AG10803 (cell line): ENCODE measurements at places on chromosomes 5 and 9.
A peak's percentile ranks its signal among the peaks of the same experiment; 100 is the strongest.

DNA sequence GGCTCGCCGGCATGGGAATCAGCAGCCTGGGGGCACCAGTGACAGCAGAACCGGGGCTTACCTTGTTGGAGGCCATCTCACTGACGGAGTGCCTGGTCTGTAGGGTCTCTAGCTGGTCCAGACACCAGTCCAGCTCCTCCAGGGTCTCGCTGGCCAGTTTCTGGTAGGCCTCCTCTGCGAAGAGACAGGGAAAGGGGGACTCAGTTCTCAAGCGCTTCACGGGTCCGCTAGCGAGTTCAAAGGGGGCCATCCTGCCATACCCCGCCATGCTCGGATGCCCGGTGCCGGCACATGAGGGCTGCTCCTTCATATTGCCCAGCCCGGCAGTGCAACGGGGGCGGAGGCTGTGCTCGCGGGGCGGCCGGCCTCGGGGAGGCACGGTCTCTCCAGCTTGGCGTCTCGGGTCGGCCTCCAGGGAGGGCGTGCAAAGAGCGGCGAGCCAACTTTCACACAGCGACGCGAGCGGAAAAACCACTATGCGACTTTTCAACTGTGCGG is 456.0 kb downstream of the RAB3C start:
- DNase-seq = no peak

- peak; percentile 97 for DNase-seq
These were observed 56.9 kb downstream of the NPR3 start for GRCh38 chr5:32767948-32768467.

- peak; percentile 65 for DNase-seq
These were observed 243.9 kb upstream of the KLF4 start for GRCh38 chr9:107733523-107733894.

DNA sequence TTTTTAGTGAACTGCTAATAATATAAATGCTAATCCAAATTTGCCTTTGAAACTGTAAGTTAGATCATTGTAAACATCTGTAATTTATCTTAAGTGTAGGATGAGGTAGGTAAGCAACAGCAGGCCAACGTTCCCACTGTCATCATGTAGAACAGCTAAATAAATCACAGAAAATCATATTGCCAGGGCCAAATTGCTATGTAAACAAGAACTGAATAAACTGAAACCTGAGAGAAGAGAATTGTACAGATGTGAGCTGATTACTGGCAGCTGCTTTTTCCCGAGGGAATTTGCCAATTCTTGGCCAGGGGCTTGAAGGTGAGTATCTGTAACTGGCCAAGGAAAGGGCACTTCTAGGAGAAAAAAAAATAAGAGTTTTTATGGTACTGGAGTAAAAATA is 97.6 kb downstream of the CDH10 start:
- no peak for DNase-seq

DNA sequence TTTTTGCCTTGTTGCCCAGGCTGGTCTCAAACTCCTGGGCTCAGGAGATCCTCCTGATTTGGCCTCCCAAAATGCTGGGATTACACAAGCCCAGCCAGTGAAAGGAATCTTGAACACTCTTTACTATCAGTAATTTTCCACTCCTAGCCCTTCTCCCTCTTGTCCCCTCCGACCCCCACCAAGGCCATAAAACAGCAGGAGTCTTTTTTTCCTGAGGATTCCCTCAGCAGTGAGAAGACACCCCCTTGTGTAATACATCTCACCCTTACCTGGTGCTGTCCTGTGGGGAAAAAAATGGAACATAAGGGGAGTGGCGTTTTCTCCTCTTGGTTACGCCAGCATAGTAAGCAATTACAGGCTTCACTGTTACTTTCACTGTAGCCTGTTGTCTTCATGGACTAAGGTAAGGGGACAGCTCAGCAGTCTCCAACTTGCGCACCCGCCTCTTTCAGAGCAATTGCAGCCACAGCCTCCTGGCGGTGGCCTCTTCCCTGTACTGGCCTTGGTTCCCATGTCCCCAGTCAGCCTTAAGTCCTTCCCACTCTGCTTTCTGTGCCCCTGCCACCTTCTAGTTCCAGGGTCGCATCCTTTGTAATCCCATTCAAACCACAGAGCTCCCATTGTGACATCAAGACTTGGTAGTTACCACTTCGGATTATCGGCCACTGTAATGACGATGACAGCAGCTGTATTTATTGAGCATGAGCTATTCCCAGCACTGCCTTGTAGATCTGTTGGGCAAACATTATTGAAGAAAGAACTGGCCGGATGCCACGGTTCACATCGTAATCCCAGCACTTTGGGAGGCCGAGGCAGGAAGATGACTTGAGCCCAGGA is 10.0 kb downstream of the NAIF1 start:
- DNase-seq = no peak

- DNase-seq = no peak
These were observed 227.2 kb upstream of the KLF9 start for GRCh38 chr9:70641631-70642030.

DNA sequence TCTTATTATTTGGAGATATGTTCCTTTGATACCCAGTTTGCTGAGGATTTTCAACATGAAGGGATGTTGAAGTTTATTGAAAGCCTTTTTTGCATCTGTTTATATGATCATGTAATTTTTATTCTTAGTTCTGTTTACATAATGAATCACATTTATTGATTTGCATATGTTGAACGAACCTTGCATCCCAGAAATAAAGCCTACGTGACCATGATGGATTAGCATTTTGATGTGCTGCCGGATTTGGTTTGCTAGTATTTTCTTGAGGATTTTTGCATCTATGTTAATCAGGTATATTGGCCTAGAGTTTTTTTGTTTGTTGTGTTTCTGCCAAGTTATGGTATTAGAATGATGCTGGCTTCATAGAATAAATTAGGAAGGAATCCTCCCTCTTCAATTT is 161.4 kb upstream of the ITGA1 start:
- DNase-seq = no peak

DNA sequence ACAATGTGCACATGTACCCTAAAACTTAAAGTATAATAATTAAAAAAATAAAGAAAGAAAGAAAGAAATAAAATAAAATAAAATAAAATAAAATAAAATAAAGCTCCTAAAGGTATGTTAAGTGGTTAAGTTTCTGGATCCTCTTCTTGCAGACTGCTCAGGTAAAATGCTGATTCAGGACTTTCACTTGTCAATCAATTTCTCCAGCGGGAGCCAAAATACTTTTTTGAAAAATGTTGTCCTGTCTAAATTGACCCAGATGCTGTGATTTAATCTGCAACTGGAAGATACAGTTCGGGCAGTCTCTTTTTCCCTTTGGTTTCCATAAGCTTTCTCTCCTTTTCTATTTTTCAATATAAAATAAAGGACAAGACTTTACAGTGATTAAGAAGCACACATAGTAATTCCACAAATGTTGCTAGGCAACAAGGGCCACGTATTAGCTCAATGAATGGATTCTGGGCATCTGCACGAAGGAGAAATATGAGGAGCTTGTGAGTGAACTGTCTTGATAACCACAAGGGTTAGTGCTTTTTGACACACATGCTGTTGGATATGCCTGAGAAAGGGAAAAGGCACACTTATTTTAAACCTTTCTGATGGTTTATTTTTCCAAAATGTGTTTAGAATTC is 38.6 kb downstream of the HTR4 start:
- DNase-seq = peak; percentile 2

- DNase-seq = no peak
These were observed 32.4 kb upstream of the CEP120 start for GRCh38 chr5:123455640-123456039.

GRCh38 chr5:95760273-95761191 is 29.4 kb downstream of the RHOBTB3 start:
- peak; percentile 99 for DNase-seq

DNA sequence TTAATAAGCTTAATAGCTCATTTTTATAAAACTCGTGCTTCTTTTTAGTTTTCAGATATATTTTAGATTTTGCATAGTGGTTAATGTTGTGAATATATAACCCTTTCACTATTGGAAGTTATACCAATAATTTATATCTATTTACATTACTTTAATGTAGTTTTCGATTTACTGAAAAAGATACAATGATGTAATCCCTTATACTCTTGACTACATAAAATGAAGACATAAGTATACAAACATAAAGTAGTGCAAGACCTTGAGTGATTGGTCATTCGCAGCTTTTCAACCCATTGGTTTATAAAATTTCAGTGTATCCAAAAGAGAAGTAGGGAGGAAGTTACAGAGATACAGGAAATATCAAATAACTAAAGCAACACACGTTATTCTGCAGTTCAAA is 84.3 kb upstream of the GRHPR start:
- DNase-seq = no peak

- no peak for DNase-seq
These were observed 59.4 kb downstream of the FBN2 start for GRCh38 chr5:128478386-128479368.

DNA sequence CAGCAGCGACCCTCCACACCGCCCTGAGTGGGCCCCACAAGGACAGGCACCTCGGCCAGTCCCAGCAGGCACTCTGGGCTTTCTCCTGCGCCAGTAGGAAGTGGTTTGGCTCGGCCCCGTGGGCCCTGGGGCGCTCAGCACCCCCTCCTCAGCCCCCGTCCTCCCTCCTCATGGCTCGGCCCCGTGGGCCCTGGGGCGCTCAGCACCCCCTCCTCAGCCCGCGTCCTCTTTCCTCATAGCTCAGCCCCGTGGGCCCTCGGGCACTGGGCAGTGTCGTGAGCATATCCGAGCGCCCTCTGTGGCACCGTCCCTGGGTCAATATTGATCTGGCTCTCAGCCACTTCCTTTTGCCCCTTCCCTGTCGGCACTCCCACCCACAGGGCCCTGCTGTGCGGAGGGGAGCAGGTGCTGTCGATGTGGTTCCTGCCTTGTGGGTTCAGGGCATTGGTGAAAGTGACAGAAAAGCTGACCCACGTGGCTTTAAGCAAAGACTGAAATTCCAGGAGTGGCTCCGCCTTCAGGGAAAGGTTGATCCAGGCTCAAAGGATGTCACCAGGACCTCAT is 5.5 kb upstream of the SCGB3A1 start:
- DNase-seq = no peak

DNA sequence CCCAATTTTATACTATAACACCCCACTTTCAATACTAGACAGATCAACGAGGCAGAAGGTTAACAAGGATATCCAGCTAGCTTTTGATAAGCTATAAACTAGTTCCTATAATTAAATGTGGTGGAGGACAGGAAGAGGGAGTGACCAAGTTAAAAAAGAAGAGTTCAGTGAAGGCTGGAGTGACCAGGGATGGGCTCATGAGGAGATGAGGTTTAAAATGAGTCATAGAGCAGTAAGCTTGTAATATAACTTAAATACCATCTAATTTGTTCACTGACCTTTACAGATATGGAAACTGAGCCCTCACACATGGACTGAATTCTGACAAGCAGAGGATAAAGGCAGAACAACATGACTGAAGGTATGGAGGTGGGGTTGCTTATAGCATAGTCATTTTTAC is 284.5 kb downstream of the SPATA31D1 start:
- DNase-seq = no peak

GRCh38 chr9:135864447-135865049 is 42.8 kb downstream of the CAMSAP1 start:
- DNase-seq = peak; percentile 41

DNA sequence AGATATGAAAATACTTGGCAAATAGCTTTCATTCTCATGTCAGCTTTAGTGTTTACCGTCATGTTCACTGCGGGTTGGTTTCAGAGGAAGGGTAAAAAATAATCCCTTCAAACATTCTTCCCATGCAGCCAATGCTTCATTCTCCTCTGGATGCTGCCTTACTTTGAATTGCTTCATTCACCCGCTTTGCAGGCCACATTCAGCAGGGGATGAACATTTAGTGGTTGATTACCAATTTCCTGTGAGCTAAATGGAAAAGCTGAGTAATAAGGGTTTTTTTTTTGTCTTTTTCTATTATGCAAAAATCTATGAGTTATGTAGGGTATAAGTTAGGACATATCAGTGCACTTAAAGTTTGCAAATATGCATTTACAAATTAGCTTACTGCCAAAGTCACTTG is 96.3 kb upstream of the MEF2C start:
- DNase-seq = peak; percentile 36

DNA sequence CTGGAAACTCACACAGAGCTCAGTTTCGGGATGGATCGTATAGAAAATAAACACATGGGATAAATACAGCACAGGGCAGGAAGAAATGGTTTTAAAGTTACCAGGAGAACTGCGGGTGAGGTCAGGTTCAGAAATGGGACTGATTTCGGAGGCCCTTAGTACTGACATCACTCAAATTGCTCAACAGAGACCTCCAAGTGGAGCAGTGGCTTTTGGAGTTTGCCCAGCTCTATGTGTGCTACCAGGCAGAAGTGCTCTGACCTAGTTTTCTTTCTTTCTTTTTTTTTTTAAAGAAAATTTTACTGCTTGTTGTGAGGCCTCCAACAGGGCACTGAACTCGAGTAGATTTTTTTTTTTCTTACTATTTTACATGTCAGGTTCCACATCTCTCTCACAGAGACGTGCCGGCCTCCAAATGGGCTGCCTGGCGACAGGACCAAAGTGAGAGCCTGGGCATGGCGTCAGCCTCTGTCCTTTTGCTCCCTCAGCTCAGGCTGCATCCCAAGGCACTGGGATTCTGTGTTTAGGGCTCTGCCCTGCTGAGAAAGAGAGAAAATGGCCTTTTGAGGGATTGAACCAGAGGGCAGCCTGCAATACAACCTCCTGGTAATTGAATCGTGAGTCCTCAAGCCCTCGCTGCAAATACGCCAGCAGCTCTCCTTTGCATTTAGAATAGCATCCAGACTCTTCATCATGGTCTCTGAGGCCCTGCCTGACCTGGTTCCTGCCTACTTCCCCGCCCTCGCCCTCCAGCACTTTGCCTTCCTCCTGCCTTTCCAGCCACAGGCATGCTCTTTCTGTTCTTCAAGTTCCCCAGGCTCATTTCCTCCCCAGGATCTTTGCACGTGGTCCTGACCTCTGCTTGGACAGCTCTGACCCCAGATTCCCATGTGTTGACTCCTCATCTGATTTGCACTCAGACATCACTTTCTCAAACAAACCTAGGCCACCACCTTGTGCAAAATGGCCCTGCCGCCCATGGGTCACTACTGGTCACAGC is 173.5 kb downstream of the FGF1 start:
- peak; percentile 73 for DNase-seq

- DNase-seq = peak; percentile 97
These were observed 56.7 kb downstream of the PCDH1 start for GRCh38 chr5:141821430-141821925.
